ENCODE measurements at places on chromosomes 4 and X. TPM values are rescaled to one million over a fixed set of nuclear protein-coding genes. Genes with fewer than 3 reads are reported as not detected.

GRCh38 chr4:123553733-123554637, 157.4 kb downstream of the SPRY1 start:
- no peaks in the 10 kb centered on the region for H3K36me3 ChIP-seq
- H3K27me3 ChIP-seq = peaks cover 12% of the 10 kb centered on the region
- H3K27ac ChIP-seq = no peak overlapping the region
- no peak overlapping the region for H3K4me3 ChIP-seq
- H3K4me1 ChIP-seq = peaks cover 9% of the 10 kb centered on the region
- no peak for DNase-seq

- H3K4me1 ChIP-seq = peaks cover 8% of the 10 kb centered on the region
- H3K36me3 ChIP-seq = no peaks in the 10 kb centered on the region
- H3K4me3 ChIP-seq = no peak overlapping the region
- H3K27me3 ChIP-seq = no peaks in the 10 kb centered on the region
Measured at GRCh38 chr4:79917246-79917645, 155.8 kb downstream of the ANTXR2 start.

GRCh38 chrX:48715072-48715471, 18.5 kb downstream of the SUV39H1 start:
- peaks cover 70% of the 10 kb centered on the region for H3K4me1 ChIP-seq
- peak overlapping the region; percentile 85 for H3K27ac ChIP-seq
- no peak for DNase-seq

The GYPE gene
- total RNA-seq = 0.79 TPM

The NDST3 gene
- not detected for total RNA-seq

- no peaks in the 10 kb centered on the region for H3K27me3 ChIP-seq
- no peak overlapping the region for H3K27ac ChIP-seq
- H3K36me3 ChIP-seq = no peaks in the 10 kb centered on the region
- H3K4me1 ChIP-seq = peaks cover 56% of the 10 kb centered on the region
Measured at GRCh38 chr4:54055494-54055893, 8.9 kb downstream of the CHIC2 start.

DNA sequence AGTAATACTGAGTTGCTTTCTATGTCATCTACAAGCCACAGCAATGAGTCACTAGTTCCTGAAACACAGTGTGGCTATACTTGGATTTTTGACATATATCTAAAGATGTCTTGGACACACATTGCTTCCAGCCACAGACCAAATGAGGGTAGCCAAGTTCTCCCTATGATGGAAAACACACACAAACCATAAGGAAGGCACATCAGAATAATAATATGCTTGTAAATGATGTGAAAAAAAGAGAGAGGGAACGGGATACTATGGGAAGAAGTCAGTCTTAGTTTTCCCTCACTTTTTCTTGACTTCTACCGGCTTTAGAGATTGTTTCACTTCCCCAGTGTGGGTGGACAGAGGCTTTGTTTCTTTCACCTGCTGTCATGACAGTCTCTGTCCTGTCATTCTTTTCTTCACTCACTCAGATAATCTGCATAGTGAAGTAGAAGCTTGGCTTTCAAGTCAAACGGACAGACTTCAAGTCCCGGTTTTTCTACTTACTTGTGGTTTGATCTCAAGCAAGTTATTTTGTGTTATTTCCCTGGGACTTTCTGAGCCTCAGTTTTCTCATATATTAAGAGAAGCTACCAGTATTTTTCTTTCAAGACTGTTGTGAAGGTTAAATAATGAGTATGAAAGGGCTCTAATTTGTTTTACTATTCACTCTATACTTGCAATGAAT, 34.7 kb downstream of the P2RY10 start:
- peaks cover 24% of the 10 kb centered on the region for H3K4me1 ChIP-seq
- H3K27ac ChIP-seq = peak overlapping the region; percentile 91
- H3K4me3 ChIP-seq = peak overlapping the region; percentile 38
- peaks cover 33% of the 10 kb centered on the region for H3K27me3 ChIP-seq
- peaks cover 20% of the 10 kb centered on the region for H3K36me3 ChIP-seq

GRCh38 chrX:124033821-124034220, 72.3 kb downstream of the STAG2 start:
- H3K4me3 ChIP-seq = no peak overlapping the region
- H3K27me3 ChIP-seq = no peaks in the 10 kb centered on the region
- H3K4me1 ChIP-seq = peaks cover 5% of the 10 kb centered on the region
- H3K27ac ChIP-seq = no peak overlapping the region
- DNase-seq = no peak

DNA sequence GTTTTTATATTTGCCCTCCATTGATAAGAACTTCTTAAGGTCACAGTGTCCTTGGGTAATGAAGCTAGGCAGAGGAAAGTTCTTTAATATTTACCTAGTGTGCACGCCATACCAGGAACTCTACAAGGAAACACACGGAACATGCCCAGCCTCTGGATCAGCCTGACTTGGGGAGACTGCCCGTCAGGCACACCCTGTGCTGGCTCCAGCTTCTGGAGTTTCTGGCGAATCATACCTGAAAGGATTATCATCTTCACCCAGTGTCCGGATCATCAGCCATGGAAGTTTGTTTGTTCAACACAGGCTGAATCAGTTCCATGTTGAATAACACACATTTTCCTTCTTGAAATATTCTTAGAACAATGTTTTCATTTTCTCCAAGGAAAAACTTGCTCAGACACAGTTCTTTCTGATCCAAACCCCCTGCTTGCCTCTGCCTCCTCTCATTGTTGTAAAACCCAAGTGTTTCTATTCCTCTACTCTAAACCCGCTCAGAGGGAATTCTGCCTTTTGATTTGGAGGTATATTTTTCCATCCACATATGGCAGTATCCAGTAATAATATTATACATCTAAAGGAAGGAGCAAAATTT, 176.7 kb downstream of the SHROOM3 start:
- H3K36me3 ChIP-seq = no peaks in the 10 kb centered on the region
- H3K4me3 ChIP-seq = no peak overlapping the region
- H3K4me1 ChIP-seq = no peaks in the 10 kb centered on the region

The UBA1 gene
- 197 TPM for total RNA-seq

- no peak for DNase-seq
- H3K27me3 ChIP-seq = no peaks in the 10 kb centered on the region
- no peak overlapping the region for H3K4me3 ChIP-seq
Measured at GRCh38 chr4:152676052-152676854, 3.5 kb downstream of the TMEM154 start.

GRCh38 chr4:2827874-2828751, 15.5 kb upstream of the ADD1 start:
- no peaks in the 10 kb centered on the region for H3K4me1 ChIP-seq
- H3K27ac ChIP-seq = no peak overlapping the region
- no peak overlapping the region for H3K4me3 ChIP-seq
- H3K27me3 ChIP-seq = no peaks in the 10 kb centered on the region
- peaks cover 15% of the 10 kb centered on the region for H3K36me3 ChIP-seq

DNA sequence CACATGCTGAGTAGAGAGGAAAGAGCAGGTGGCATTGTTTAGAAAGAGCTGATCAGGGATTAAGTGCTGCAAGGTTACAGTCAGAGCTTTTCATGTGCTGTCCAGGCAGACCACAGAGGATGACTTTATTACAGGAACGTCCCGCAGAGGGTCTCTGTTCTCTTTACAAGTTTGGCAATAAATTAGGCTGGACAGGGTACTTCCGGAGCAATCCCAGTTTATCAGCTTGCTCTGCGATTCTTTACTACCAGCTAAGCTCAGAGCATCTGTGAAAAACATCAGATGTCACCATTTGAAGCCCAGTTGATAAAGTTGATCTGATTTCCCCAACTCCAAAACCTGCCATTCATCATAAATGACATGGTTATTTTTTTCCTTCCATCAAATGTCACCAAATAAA, 633.1 kb downstream of the NLGN4X start:
- DNase-seq = no peak
- H3K4me3 ChIP-seq = no peak overlapping the region
- no peaks in the 10 kb centered on the region for H3K36me3 ChIP-seq
- no peaks in the 10 kb centered on the region for H3K4me1 ChIP-seq
- H3K27ac ChIP-seq = no peak overlapping the region

DNA sequence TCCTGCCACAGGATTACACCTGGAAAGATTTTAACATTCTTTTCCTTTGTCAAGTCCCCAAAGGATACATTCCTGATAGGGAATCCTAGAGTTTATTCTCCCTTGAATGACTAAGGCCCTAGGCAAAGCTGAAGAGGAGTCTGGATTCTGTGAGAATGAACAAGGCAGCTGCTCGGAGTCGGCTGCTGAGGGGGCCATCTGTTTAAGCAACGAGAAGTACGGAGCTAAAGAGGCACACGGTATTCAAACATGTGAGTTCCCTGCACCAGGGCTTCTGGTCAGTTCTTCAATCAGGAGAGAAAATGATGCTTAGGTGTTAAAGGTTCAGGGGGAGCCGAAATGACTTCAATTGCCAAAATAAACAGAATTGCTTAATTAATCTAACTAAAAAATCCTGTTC, 97.6 kb downstream of the MGST2 start:
- no peaks in the 10 kb centered on the region for H3K4me1 ChIP-seq
- no peaks in the 10 kb centered on the region for H3K36me3 ChIP-seq
- no peak for DNase-seq
- H3K27me3 ChIP-seq = no peaks in the 10 kb centered on the region
- no peak overlapping the region for H3K27ac ChIP-seq

The USP17L25 gene
- not detected for total RNA-seq

- DNase-seq = no peak
- H3K27ac ChIP-seq = no peak overlapping the region
- H3K36me3 ChIP-seq = peaks cover 40% of the 10 kb centered on the region
- no peak overlapping the region for H3K4me3 ChIP-seq
Measured at GRCh38 chr4:10442976-10443375, 14.2 kb downstream of the ZNF518B start.

DNA sequence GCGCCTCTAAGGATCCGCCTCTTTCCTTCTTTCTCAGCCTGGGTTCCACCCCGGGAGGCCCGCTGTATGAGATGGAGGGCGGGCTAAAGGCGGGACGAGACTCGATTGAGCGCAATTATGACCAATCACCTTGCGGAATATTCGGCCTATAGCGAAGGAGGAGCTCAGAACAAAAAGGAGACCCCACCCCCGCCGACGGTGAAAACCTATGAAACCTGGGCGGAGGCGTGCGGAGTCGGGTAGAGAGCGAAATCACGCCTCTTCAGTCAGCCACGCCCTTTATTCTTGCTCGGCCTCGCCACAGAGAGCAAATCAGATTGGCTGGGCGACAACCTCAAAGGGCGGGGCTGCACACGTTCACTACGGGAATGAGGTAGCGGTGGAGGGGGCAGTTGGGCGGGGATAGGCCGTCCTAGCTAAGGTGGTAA, 615 bp upstream of the CDK16 start:
- DNase-seq = peak; percentile 99
- peaks cover 19% of the 10 kb centered on the region for H3K36me3 ChIP-seq
- H3K4me1 ChIP-seq = peaks cover 62% of the 10 kb centered on the region
- H3K4me3 ChIP-seq = peak overlapping the region; percentile 96
- no peaks in the 10 kb centered on the region for H3K27me3 ChIP-seq
- peak overlapping the region; percentile 99 for H3K27ac ChIP-seq

All from activated T-cell treated with anti-CD3 and anti-CD28 coated beads, Interleukin-2, amount 50 U/mL, for 72 hours (primary cell).